Right kidney (tissue), 9 donors: ENCODE measurements at places on chromosomes 12 and 14.

DNA sequence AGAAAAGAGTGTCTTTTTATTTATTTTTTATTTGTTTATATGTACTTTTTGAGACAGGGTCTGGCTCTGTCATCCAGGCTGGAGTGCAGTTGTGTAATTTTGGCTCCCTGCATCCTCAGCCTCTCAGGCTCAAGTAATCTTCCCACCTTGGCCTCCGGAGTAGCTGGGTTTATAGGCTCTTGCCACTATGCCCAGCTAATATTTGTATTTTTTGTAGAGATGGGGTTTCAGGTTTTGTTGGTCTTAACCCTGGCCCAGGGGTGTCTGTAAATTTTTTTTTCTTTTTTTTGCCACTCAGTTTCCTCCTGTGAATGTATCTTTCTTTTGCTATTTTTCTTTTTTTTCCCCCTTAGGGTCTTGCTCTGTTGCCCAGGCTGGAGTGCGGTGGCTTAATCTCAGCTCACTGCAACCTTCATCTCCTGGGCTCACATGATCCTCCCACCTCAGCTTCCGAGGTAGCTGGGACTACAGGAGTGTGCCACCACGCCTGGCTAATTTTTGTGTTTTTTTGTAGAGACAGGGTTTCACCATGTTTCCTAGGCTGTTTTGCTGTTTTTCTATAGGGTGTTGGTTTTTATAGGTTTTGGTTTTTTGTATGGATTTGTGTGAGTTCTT lies 11.0 kb downstream of the RCOR1 start:
- no peak for DNase-seq

DNA sequence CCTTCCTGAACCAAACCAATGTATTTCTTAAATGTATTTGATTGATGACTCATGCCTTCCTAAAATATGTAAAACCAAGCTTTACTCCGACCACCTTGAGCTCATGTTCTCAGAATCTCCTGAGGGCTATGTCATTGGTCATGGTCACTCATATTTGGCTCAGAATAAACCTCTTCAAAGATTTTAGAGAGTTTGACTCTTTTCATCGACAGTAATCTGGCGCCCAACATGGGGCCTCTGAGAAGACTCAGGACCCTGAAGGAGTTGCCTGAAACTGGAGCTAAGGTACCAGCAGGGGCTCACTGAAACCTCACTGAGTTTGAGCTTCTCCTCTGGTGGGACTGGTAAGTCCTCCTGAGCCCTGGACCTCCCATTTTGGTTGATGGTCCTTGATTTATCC lies 17.2 kb upstream of the PSMC1 start:
- DNase-seq, result no peak

- no peak for DNase-seq
These were observed 490.7 kb downstream of the EGLN3 start for GRCh38 chr14:33460164-33460563.

GRCh38 chr14:71245659-71246361 lies 338.6 kb downstream of the PCNX1 start:
- DNase-seq, result no peak

GRCh38 chr12:49982246-49983087 lies 9.7 kb downstream of the AQP6 start:
- DNase-seq, result no peak

GRCh38 chr12:39378341-39378740 lies 64.6 kb downstream of the KIF21A start:
- DNase-seq, result no peak

GRCh38 chr12:110104188-110105094 lies 19.7 kb upstream of the IFT81 start:
- no peak for DNase-seq

DNA sequence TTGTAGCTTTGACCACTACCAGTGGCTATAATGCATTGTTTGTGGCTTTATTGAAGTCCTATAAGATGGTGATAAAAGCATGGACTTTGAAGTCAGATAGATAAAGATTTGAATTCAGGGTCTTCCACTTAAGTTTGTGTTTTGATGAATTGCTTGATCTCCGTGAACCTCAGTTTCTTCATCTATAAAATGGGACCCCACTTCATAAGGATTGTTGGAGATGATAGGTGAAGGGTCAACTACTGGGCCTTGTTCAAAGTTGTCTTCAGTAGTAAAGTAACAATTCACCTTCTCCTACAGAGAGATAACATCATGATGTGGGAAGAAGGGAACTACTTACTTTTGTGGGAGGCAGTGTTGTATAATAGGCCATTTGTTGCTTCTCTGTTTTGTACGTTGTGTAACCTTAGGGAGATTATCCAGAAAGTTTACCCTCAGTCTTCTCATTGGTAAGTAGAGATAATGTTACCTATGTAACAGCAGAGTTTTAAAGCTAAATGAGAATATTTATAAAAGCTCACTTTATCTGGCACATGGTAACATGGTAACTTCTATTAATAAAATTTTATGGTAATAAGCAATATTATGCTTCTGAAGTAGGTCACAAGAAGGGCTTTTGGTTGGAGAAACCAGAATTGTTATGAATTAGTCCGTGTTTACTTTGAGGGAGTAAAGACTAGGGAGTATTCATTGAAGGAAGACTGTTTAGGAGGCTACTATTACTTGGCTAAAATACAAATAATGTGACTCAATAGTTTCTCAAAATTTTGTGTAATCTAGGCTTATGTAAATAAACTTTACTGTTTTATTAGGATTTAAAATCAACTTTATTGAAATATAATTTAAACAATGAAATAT lies 15.1 kb downstream of the ADIPOR2 start:
- no peak for DNase-seq
